ENCODE measurements at places on chromosomes 2 and 18.

DNA sequence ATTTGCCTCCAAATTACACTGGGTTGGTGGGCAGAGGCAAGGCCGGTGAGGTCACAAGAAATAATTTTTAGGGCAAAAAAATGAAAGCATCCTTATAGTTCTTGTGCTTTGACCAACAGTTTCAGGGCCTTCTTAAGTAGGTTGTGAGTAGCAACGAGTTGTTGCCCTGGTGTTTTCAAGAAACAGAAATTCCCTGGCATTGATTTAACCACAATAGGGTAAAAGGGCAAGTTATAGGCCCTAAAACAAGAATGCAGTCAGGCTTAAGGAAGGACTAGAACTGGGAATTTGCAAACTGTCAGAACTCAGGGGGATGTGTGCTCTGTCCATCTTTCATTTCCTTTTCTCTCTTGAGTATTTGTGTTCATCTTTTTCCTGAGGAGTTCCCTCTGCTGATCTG lies 46.1 kb upstream of the STPG4 start:
- peak; percentile 52 for DNase-seq

DNA sequence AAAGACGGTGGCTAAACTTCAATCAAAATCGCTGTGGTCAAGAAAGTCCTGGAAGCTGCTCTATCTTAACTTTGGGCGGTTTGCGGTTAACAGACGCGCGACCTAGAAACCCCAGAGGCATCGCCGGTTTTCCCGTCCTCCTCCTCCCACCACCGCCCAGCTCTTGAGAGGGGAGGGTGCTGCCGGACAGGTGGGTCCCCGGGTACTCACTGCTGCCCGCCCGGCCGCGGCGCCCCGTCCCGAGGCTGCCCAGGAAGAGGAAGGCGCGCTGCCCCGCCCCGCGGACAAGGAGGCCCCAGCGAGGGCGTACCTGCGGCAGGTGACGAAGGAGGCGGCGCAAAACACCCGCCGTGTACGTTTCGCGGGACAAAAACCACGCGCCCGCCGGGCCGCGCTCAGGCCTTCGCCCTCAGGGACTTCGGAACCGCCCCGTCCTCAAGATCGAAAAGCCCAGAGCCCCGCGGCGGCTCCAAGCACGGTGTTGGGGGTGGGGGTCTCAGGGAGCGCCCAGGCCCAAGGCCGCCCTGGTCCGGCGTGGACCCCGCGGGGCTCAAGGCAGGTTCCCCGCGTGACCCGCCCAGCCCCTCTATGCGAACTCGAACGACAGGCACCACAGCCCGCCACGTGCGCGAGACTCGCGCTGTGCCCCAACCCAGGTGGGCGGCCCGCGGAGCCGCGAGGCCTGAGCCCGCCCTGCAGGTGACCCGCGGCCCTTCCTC lies at the start of gene SH3YL1:
Gene SH3YL1 (minus strand): TSS at position 259 of the 719 bp plus-strand sequence. CDS start 48 bp downstream, at position 211.
- DNase-seq: peak; percentile 48

- DNase-seq: no peak
These were observed 18.4 kb upstream of the PRLH start for GRCh38 chr2:237547841-237548416.

DNA sequence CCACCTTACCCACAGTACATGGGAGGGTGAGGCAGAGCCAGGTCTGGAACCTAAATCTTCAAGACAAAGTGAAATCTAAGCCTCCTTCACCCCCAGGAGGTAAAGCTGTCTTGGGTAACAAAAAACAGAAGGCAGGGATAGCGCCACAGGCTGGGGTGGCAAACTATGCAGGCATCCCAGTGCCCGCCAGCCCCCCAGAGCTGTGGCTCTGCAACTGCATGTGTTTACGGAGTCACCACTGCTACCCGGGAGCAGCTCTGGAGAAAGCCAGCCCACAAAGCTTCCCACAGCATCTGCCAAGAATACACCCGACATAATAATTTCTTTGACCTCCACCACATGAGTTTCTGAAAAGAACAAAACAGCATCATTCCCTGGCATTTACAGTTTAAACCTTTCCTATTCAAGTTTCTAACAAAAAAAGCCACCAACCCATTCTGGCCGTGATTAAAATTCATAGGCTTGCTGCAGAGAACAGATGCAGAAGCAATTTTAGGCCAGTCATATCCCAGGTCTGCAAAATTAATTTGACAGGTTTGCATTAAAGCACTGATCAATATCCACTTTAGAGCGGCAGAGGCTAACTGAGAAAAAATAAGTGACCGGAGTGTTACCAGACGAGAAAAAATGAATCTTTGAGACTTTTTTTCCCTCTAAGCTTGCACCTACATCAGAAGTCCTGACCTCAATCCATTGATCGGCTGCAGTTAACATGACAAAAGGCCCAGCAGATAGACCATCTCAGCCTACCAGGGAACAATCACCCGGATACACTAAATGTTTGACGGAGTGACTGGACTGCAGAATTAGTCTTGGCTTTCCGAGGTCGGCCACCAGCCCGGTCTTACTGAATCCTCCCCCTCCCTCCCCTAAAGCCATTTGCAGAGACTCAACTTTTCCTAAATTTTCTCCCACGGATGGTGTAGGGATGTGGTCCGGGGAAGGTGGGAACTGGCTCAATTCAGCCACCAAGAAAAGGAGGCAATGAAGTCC lies 309.6 kb upstream of the SKOR2 start:
- no peak for DNase-seq

Data from amniotic epithelial cell (primary cell).